ENCODE measurements at places on chromosomes 1 and 21.

DNA sequence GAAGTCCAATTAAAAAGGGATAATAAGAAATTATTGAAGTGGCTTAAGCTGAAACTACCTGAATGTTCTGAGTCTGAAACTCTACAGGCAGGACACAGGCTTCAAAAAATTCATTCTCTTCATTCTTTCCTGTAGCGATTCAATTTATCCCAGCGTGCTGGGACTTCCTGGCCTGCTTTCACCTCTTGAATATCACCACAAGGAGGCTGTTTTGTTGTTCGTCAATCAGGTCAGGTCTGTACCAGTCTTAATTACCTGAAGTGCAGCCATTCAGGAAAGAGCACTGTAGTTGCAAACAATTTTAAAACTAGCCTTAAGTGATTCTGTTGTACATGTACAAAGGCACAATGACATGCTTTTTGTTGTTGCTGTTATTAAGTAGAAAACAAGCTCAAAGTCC, 38.4 kb downstream of the FYB2 start:
- no peak for DNase-seq

GRCh38 chr1:230857077-230857476, 11.2 kb downstream of the C1orf198 start:
- DNase-seq = peak; percentile 58

GRCh38 chr1:16076865-16077238, 3.4 kb upstream of the FAM131C start:
- no peak for DNase-seq

GRCh38 chr1:92923664-92924063, 37.6 kb downstream of the DIPK1A start:
- DNase-seq = no peak

- DNase-seq = no peak
Observed at GRCh38 chr1:91123319-91123718, 101.5 kb upstream of the ZNF644 start.

GRCh38 chr1:21060523-21060922, 116.2 kb downstream of the EIF4G3 start:
- no peak for DNase-seq

- no peak for DNase-seq
Observed at GRCh38 chr1:9770298-9770697, 53.5 kb downstream of the CLSTN1 start.
